ENCODE measurements at places on chromosomes 7 and 10.

DNA sequence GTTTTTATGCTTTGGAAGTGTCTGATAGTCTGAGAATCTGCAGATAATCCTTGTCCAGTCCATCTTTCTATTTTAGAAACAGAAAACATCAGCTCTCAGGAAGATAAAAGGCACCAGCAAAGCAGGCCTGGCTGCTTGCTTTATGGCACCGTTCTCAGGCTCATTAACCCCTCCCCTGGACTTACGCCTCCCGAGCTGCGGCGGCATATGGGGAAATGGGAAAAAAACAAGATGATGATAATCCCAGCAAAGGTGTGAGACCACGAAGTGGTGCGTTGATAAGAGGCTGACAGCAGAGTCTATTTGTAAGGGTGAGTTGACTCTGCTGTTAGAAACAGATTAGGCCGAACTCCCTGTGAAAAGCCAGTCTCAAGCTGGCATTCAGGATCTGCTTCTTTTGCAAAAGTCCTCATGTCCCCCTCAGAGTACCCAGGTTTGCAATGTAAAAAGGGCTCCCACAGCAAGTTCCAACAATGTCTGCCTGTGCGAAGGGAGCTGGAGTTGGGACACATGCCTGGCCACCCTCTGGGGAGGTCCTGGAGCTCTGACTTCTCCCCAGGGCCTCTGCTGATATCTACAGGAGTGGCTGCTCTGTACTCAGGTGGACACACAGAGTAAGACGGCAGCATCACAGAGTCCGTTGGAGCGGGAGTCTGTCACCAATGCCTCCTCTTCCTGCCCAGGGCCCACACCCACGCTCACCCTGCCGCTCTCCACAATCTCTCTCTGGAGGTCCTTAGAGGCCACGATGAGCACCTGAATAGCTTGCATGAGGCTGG lies 54.3 kb downstream of the SPDYE5 start:
- DNase-seq = no peak

GRCh38 chr10:1157615-1157933 lies 101.4 kb downstream of the WDR37 start:
- DNase-seq = no peak

- DNase-seq = no peak
Observed at GRCh38 chr10:51034769-51035168, 39.5 kb upstream of the PRKG1 start.

DNA sequence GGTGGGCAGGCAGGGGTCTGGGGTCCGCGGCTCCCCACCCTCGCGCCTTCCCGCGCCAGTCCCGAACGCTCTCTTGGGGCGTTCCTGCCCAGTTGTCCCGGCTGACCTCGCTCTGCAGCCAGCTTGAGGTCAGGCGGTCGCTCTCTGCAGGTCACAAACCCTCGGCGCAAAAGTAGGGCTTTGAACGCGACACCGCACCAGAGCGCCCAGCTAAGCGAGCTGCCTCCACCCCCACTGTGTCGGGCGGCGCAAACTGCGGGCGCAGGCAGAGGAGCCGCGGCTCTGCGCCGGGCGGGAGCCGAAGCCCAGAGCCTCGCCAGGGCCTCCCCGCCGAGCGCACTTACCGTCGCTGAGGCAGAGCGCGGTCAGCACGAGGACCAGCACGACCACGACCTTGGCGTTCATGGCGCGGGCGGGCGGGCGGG lies 284 bp downstream of the CXCL12 start:
- no peak for DNase-seq

- DNase-seq = peak; percentile 10
Observed at GRCh38 chr10:89351412-89351779, 23.6 kb downstream of the IFIT3 start.

- DNase-seq = peak; percentile 16
Observed at GRCh38 chr10:28302012-28302637, 739 bp downstream of the MPP7 start.

DNA sequence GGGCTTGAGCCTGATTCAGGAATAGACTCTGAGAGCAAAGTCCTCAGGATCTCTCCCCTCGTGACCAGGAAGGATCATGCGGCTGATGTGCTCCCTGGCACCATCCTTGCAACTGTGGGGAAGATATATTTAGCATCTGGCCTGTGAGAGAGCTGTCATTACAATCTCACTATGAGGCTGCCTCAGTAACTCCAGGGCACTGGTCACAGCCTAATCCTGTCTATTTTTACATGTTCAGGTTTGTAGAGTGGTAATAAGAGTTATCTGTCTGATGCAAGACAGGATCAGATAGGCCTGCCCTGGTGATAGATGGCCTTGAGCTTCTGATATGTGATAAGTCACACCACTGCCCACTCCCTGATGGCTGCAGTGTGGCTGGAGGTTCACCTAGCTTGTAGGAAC lies 50.7 kb downstream of the PPP1R3C start:
- no peak for DNase-seq

GRCh38 chr10:79001082-79001885 lies 67.5 kb upstream of the ZMIZ1 start:
- peak; percentile 68 for DNase-seq

DNA sequence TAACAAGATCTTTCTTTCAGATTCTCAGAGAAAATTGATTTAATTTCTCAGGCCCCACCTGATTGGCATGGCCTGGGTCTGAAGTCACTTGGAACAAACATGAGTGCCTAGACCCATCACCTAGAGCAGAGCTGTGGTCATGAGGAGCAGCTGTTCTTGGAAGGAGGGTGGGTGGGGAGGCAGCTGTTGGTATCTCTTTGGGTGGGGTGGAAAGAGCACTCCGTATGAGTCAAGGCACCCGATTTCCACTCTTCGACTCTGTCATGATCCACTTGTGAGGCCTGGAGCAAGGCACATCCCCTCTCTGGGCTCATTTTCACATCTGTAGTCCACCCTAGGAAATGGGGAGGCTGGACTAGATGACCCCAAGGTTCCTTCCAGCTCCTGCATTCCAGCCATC lies 156.7 kb downstream of the C10orf105 start:
- no peak for DNase-seq

DNA sequence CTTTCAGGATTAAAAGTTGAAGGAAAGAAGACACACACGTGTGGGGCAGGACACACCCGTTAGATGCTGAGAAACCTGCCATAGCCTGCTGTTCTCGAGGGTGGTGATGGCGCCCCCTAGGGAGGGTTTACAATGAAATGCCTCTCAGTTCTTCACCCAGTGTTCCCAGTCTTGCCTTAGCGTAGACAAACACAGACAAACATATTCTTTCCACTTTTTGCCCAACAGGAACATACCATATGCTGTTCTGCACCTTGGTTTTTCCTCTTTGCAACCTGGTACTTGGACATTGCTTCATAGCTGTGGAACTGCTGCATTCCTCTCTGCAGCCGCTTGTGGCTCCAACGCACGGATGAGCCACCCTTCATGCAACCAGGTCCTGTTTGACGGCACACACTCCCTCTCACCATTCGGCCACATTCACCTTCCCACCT lies 23.3 kb upstream of the HSPA12A start:
- DNase-seq = no peak

- DNase-seq = peak; percentile 95
Observed at GRCh38 chr7:116211006-116211912, 920 bp downstream of the TES start.

All from PC-3 (cell line).